ENCODE measurements at places on chromosomes 6 and 20.

GRCh38 chr20:4956200-4956810 lies 45.0 kb downstream of the SLC23A2 start:
- DNase-seq = peak; percentile 39

DNA sequence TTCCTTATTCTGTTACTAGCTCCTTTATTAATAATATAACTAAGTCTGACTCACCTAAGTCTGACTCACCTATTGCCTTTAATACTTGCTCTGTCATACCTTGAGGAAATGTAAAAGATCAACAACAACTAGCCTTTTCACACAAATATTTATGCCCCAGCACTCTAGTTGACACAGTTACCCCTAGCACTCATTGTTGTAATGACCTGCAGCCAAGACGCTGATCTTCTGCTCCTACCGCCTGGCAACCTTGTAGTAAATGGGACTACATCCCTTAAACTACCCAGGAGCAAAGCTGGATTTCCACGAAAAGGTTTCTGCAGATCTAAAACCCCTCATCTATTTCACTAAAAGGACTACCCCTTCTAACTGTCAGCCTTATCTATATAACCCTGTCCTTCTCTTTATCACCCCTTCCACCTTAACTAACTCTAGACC lies 90.0 kb downstream of the PLG start:
- DNase-seq = no peak

DNA sequence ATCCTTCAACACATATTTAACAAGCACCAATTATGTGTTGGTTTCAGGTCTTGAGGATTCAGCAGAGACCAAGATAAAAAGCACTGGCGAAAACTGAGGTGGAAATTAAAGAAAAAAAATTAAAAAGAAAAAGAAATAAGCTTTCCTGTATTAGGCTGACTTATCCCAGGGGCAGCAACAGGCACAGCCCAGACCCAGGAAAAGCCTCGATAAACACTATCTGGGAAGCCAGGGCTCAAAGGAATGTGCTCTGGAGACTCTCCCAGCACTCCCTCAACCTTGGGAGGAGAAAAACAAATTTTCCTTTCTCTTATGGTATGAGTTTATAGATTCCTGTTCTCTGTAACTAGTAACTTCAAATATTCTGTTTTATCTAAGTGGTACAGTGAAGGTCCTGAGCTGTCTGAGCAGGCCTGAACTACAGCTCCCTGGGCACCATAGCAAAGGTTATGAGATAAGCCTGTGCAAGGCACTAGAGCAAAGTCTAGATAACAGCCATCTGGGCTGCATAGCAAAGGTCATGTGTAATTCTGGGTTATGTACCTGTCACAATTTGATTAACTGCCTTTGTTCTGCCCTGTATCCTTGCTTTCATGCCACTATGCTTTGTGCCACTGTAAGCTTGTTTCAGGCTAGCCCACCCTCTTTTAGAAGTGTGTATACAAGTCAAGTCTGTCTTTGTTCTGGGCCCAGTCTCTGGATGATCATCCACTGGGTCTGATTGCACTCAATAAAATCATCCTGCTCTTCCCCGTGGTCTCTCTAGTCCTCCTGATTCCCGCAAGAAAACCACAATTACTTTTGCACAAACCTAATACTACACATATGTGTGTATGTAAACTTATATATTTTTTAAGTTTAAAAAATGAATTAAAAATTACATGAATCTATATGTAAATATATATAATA lies 54.0 kb downstream of the IL22RA2 start:
- DNase-seq = no peak

GRCh38 chr6:73340048-73340447 lies 14.0 kb downstream of the DPPA5 start:
- no peak for DNase-seq

GRCh38 chr20:12941025-12941424 lies 67.7 kb upstream of the SPTLC3 start:
- DNase-seq = no peak

- no peak for DNase-seq
Observed at GRCh38 chr6:38367231-38367630, 272.5 kb downstream of the BTBD9 start.

DNA sequence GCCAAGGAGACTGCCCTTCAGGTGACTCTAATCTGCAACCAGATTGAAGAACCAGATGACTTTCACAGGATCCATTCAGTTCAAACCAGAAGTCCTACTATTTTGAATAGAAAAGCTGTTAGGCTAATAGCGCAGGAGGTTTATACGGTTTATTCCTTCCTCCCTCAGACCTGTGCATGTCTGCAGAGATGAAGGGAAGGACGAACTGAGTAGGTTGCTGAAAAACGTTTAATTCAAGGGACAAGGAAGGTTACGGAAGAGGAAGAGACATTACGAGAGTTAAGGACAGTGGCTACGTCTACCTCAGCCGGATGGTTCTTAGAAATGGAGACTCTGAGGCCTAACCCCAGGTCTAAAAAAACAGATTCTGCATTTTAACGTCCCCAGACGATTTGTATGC lies 978 bp downstream of the AURKA start:
- DNase-seq = no peak
